Tibial artery (tissue), 4 donors: ENCODE measurements at places on chromosomes 1 and 21.

- DNase-seq = peak; percentile 94
These were observed 888 bp downstream of the ZNF436 start for GRCh38 chr1:23368562-23369334.

- DNase-seq = no peak
These were observed 1156.3 kb upstream of the B3GALT2 start for GRCh38 chr1:194342484-194343262.

GRCh38 chr1:234927971-234928640, 200.5 kb downstream of the TOMM20 start:
- DNase-seq = peak; percentile 52

- no peak for DNase-seq
These were observed 216.1 kb downstream of the PBX1 start for GRCh38 chr1:164774819-164775654.
